Hematopoietic multipotent progenitor cell (in vitro differentiated cells): ENCODE measurements at places on chromosomes 6 and 20. TPM values are rescaled to one million over a fixed set of nuclear protein-coding genes. Genes with fewer than 3 reads are reported as not detected.
A peak's percentile ranks its signal among the peaks of the same experiment; 100 is the strongest.

DNA sequence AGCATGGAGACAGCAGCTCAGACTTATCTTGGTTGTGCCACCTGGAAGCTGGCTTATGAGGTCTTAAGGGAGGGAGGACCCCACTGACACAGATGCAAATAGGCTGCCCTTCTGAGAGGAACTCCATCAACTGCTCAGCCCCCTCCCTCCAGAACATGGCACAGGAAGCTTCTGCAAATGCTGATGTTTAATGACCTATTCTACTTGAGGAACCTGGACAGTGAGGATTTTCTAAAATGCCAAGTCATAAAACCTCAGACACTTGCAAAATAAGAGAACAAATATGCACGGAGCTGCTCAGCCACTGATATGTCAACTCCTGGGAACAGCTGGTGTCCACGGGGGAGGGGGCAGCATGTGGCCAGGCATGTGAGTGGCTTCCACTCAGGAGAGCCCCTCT lies 3.5 kb downstream of the CST9 start:
- DNase-seq: peak; percentile 57

DNA sequence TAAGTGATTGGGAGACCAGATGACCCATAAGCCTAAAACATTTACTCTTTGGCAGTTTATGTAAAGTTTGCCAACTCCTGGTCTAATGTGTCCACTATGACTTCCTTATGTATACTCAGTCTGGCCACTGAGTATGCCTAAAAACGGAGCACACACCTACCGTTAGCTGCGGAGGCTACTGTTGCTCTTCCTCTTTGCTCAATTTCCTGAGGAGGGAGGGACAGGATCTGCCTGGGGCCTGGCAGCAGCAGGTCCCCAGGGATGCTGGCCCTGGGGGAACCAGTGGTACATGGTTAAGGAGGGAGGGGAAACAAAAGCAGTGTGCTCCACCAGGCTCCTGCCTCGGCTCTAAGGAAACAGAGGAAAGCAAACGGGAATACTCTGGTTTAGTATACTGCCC lies 113.5 kb downstream of the CDYL start:
- no peak for DNase-seq

DNA sequence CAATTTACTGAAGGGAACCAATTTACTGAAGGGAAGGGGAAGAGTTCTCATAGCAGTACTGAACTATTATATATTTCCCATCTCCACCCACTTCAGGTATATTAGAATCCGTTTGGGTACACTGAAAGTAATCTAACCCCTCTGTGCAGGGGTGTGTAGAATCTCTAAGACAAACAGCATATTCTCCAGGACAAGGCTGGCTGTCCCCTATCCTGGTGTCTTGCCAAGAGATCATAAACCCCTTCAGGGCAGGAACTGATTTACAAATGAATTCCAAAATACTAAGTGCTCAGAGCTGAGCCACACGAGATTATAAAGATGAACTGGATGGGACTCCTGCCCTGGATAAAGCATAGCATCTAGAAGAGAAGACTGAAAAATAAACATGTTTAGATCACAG lies 9.2 kb downstream of the ASF1A start:
- no peak for DNase-seq

DNA sequence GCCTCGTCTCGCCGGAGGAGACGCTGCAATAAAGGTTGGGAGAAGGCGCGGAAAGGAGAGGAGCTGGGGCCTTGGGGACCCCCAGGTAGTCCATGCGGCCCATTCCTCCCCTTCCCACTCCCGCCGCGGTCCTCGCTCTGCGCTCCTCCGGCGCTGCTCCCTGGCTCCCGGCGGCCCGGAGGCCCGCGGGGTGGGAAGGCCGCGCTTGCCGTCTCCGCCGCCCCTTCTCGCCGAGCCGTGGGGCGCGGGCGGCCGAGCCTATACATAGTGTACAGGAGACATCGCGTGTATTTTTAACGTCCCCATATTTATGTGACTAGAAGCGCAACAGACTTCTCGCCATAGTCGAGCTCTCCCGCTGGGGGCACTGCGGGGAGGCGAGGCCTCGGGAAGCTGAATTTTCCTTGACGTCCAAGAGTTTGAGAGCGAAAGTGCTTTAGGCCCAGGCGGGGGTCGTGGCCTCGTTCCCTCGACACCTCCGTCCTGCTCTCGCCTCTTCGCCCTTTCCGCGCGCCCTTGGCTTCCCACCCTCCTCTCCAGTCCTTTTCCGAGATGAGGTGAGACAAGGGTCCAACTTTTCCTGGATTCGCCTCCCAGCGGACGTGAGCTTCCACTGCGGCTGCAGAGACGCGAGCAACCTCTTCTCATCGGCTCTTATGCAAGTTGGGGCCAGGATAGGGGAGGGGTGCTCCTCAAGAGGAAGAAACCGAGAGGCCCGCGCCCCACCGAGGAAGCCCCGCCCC lies 29.0 kb downstream of the SLC12A5 start:
- DNase-seq: no peak

DNA sequence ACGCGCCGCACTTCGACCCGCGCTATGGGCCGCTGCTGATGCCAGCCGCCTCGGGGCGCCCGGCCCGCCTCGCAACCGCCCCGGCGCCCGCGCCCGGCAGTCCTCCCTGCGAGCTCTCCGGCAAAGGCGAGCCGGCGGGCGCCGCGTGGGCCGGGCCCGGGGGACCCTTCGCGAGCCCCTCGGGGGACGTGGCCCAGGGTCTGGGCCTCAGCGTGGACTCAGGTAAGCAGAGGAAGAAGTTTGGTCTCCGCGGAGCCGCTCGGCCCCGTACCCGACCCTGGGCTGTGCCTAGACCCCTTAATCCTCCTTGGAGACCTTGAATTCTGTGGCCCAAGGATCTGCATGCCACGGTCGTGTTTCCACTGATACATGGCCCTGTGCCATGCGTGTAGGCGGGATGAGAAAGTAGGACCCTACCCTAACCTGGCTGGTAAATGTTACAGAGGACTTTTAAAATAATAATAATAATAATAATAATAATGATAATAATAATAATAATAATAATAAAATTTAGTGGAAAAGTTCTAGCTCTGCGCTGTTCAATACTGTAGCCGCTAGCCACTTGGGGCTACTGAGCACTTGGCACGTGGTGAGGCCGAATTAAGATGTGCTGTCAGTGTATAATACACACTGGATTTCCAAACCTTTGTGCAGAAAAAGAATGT lies 5.6 kb downstream of the VGLL2 start:
- DNase-seq: no peak

- no peak for DNase-seq
Observed at GRCh38 chr6:22468256-22468965, 101.0 kb upstream of the HDGFL1 start.

GRCh38 chr6:40891686-40892085 lies 147.3 kb downstream of the UNC5CL start:
- DNase-seq: no peak

The EYS gene
- under 0.01 TPM for total RNA-seq

The RSPO4 gene
- total RNA-seq: not detected

The RARS2 gene
- 7.0 TPM for total RNA-seq

DNA sequence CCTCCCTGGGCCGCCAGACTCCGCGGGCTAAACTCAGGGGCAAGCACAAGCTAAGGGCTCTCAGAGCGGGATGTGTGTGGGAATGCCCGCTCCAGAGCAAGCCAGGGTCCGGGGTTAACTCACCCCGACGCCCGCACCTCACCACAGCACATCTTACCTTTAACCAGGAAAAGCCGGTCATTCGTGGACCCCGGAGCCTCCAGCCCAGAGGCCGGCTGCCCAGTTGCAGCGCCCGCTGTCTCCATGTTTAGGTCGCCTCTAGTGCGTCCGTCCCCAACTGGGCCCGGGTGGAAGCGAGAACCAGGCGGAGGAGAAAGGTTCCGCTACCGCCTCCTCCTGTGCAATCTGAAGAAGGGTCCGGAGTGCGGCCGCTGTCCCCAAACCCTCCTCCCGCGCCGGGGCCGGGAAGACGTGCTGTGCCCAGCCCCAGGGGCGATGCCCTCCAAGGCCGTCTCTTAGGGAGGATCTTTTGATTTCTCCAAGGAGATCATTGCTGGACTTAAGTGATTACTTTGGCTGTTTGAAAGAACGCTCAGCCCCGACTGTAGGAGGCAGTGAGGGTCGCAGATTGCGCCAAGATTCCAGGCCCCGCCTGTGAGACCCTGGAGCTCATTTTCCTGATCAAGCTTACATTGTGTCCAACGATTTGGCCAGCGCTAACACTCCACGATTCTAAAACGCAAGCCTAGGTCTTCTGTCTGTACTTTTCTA lies at the start of gene TMEM242:
Gene TMEM242 (minus strand): TSS at position 265 of the 711 bp plus-strand sequence. CDS start 20 bp downstream, at position 245.
- peak; percentile 95 for DNase-seq

GRCh38 chr6:131262060-131262459 lies 126.8 kb downstream of the AKAP7 start:
- no peak for DNase-seq

- DNase-seq: no peak
Observed at GRCh38 chr6:55668591-55668990, 89.6 kb upstream of the HMGCLL1 start.

The RWDD2A gene
- total RNA-seq: 0.81 TPM

DNA sequence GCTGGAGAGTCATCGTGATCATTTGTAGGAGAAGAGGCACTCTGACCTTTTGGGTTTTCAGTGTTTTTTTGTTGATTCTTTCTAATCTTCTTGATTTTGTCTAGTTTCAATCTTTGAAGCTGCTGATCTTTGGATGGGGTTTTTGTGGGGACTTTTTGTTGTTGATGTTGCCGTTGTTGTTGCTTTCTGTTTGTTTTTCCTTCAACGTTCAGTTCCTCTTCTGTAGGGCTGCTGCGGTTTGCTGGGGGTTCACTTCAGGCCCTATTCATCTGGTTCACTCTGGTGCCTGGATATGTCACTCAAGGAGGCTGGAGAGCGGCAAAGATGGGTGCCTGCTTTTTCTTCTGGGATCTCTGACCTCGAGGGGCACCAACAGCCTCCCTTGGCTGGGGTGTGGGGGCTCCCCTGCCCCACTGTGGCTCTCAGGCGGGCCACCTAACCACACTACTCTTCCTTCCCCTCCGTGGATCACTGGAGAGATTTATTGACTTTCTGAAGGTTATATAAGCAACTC lies 21.5 kb upstream of the TMEM244 start:
- DNase-seq: no peak

The ZKSCAN4 gene
- total RNA-seq: 4.6 TPM

DNA sequence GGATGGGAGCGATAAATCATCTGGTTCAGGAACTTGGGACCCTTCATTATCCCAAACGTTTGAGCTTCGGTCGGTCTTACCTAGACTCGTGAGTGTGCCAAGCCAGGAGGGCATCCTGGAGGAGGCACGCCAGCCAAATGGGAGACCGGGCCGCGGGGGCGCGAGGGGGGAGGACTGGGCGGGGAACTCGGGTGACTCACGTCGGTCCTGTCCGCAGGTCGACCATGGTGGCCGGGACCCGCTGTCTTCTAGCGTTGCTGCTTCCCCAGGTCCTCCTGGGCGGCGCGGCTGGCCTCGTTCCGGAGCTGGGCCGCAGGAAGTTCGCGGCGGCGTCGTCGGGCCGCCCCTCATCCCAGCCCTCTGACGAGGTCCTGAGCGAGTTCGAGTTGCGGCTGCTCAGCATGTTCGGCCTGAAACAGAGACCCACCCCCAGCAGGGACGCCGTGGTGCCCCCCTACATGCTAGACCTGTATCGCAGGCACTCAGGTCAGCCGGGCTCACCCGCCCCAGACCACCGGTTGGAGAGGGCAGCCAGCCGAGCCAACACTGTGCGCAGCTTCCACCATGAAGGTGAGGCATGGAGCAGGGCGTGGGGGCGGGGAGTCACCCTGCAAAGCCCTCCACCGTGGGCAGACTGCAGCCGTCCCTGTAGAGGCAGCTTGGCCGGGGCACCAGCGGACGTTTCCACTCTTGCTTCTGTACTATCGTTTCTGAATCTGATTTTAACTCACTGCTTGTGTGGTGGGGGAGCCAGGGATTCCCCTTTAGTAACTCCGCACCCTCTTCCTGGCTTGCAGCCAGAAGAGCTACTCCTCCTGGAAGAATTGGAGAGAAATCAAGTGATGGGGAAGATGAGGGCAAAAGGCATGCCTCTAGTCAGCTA lies 2.7 kb downstream of the BMP2 start:
- peak; percentile 36 for DNase-seq

The BMP2 gene
- total RNA-seq: 0.27 TPM

The SFTA2 gene
- total RNA-seq: not detected

DNA sequence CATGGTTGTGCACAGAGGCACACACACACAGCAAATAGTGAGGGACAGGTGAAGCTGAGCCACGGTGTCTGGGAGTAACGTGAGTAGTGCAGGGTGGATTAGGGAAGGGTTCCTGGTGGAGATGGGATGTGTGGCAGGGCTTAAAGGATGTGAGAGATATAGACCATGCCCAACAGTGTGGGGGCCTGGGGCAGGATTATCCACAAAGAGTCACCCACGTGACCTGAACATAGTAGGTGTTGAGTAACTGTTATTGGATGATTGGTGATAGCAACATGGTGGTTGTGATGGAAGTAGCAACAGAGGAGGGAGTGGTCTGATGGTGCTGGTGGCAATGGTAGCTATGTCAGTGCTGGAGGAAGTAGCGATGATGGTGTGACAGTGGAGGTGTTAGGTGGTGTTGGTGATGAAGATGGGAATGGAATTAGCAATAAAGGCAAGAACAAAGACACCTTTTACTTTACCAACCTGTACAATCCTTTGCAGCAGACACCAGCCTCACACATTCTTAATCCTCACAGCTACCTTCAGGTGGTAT lies 135.1 kb downstream of the MRPL14 start:
- no peak for DNase-seq

- DNase-seq: no peak
Observed at GRCh38 chr20:45774945-45775344, 16.7 kb downstream of the WFDC3 start.

The PTK7 gene
- total RNA-seq: 63.8 TPM

The PRPH2 gene
- total RNA-seq: 0.27 TPM

GRCh38 chr6:134447423-134447822 lies 129.5 kb upstream of the SGK1 start:
- no peak for DNase-seq

GRCh38 chr6:165805636-165806035 lies 142.6 kb upstream of the PDE10A start:
- DNase-seq: no peak

The TINAG gene
- not detected for total RNA-seq

- DNase-seq: no peak
Observed at GRCh38 chr6:166331503-166332415, 10.6 kb downstream of the SFT2D1 start.

The SS18L1 gene
- total RNA-seq: 58.2 TPM

DNA sequence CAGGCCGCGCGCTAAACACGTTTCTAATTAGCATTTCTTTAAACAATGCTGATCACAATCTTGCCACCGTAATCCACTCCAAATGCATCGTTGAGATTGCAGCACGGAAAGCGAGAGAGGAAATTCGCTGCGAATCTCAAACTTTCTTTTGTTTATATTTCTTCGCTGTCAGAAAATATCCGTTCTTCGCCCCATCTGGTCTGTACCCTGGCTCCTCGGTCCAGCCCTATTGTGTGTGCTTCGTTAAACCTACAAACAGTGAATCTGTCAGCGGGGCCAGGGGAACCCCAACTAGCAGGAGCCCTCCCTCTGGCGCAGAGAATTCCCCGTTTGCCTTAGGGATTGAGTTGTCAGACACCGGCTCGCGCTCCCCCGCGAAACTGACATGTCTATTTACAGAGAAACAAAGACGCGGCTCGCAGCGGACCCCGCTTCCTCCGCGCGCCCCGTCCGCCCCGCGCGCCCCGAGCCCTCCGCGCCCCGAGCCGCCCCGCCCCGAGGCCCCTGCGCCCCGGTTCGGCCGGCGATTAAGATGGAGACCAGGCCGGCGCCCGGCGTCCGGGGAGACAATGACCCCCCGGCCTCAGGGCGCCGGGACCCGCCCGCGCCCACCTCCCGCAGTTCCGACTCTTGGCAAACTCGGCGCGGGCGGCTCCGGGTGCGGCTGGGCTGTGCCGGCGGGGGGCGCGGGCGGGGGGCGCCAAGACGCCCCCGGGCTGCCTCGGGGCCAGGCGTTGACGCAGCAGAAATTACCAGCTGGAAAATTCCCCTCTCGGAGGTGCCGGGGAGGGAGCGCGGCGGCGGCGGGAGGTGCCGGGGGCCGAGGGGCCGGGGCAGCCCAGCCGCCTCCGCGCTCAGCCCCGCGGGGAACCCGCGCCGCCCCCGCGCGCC lies 874 bp downstream of the ZBTB46 start:
- DNase-seq: no peak

The SIRPB2 gene
- total RNA-seq: 1.3 TPM
